ENCODE measurements at places on chromosomes 7 and 10. TPM values are rescaled to one million over a fixed set of nuclear protein-coding genes. Genes with fewer than 3 reads are reported as not detected.

The LSM5 gene
- total RNA-seq, result 18.3 TPM

The ANTXRL gene
- not detected for total RNA-seq

The CHST3 gene
- total RNA-seq, result 15.7 TPM

The MOGAT3 gene
- not detected for total RNA-seq

The ABI1 gene
- total RNA-seq, result 23.0 TPM

The PNLIPRP2 gene
- not detected for total RNA-seq

The KIN gene
- 8.4 TPM for total RNA-seq

The OR2A42 gene
- total RNA-seq, result under 0.01 TPM

The CYP3A7 gene
- 0.52 TPM for total RNA-seq

The ADRB1 gene
- total RNA-seq, result 0.52 TPM

The C1QL3 gene
- total RNA-seq, result not detected

The SORBS1 gene
- total RNA-seq, result 66.8 TPM

The MACC1 gene
- total RNA-seq, result not detected

The NKX2-3 gene
- 1.0 TPM for total RNA-seq

The IDI2 gene
- total RNA-seq, result not detected

The CDH23 gene
- total RNA-seq, result 3.7 TPM

The STOX1 gene
- total RNA-seq, result 3.7 TPM

The MRPS33 gene
- total RNA-seq, result 31.8 TPM

The C10orf105 gene
- total RNA-seq, result not detected

The IL6 gene
- not detected for total RNA-seq

The SAMD9 gene
- total RNA-seq, result 3.1 TPM

The PLAC9 gene
- 36.5 TPM for total RNA-seq
